ENCODE measurements at places on chromosomes 6 and 20.

DNA sequence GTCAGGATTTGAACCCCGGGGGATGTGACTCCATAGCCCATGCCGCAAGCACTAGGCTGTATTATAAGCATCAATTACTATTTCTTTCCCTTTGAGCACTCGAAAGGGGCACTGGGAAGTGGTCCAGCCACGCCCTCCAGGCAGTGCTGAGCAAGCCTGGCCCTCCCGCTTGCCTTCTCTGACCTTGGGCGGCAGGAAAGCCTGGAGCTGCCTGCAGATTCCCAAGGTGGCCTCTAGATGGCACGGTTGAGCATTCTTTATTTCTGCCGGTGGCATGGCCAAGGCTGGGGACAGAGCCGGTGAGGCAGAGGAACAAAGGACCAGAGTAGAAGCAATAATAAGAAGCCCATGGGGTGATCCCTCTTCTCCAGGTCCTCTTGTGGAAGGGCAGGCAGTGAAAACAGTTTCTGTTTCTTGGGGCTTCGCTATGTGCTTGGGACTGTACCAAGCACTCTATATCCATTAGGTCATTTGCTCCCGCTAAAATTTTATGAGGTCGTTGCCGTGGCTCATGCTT is 32.0 kb downstream of the ARHGAP40 start:
- peak; percentile 78 for DNase-seq

DNA sequence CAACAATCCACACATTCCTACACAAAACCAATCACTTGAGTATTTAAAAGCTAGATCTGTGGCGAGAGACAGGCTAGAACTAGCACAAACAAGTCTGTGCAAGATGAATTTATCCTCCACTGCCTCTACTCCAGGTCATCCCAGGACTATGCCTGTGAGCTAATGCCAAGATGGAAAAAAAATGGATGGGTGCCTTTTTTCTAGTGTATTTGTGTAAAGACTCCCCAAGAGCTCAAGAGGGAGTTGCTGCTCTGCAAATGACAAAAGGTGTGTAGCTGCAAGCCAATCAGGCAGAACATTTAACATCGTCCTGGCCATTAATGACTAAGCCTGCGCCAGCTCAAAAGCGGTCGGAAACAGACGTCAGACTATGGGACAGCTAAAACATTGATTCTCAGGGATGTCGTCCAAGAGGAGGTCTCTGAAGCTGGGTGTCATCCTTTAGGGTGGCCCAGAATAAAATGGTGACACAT is 21.9 kb downstream of the ATXN1 start:
- no peak for DNase-seq

- peak; percentile 69 for DNase-seq
These were observed 59.7 kb upstream of the SNX9 start for GRCh38 chr6:157763129-157763903.

GRCh38 chr20:59774204-59774641 is 159.2 kb downstream of the SYCP2 start:
- DNase-seq = no peak

- no peak for DNase-seq
These were observed 253.3 kb downstream of the ERMARD start for GRCh38 chr6:170004585-170005210.

- peak; percentile 85 for DNase-seq
These were observed 8.6 kb upstream of the TRIB3 start for GRCh38 chr20:371755-372542.

DNA sequence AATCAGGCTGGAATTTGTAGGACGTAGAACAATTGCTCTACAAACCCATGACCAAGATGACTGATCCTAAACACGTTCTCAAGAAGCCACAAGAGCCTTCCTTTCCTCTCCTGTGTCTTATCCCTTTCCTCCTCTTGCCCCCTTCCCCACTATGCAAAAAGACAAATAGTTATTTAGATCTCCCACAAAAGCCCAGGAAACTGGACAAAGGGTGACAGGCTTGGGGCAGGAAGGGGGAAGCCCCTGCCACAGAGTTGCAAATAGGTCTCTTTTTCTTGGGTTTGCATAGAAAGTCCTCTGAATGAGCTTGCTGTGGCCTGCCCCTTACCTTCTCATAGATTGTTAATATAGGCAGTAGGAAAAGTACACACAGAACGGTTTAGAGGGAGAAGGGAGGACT is 377.1 kb upstream of the BTBD3 start:
- DNase-seq = no peak

- no peak for DNase-seq
These were observed 266.9 kb downstream of the UST start for GRCh38 chr6:149013586-149014344.

- DNase-seq = no peak
These were observed 1214.8 kb upstream of the GJE1 start for GRCh38 chr6:140917911-140918310.

DNA sequence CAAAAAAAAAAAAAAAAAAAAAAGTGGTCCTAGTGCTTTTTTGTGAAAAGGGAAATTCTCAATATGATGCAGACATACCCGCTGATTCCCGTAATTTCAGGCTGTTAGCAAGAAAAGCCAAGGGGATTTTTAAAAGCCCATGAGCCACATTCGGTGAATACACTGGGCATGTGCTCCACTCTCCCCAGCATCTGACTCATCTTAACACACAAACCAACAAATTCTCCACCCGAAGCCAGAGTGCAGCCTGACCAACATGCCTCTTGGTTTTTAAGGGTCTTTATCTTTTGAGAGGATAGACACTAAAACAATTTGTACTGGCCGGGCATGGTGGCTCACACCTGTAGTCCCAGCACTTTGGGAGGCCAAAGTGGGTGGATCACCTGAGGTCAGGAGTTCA is 45.5 kb upstream of the CD83 start:
- DNase-seq = no peak

DNA sequence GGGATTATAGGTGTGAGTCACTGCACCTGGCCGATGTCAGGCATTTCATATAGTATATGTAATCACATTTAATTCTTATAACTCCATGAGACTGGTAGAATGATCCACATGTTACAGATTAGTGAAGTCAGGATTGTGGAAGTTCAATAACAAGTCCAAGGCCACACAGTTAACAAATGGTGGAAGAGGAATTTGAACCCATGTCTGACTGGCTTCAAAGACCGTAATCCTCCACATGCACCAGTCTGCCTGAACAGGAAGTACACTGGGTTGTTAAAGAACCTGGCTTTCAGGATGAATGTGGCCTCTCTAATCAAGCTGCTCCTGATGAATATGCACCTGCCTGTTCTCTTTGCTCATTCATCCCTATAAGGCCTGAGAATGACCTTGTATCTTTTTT is 122.0 kb upstream of the HDAC2 start:
- DNase-seq = no peak

DNA sequence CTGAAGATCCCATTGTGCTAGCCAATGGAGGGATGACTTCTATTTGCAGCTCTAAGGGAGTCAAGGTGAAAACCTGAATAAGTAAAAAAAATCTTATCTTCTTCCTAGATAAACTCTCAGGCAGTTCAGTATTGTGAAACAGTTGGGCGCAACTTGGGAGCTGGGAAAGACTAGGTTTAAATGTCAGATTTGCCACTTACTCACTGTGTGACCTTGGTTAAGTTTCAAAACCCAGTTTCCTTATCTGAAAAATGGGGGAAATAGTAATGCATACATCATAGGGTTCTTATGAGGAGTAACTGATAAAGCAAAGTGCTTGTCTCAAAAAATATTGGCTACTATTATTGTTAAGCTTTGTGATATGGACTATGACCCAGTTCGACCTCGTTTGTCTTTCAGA is 88.8 kb downstream of the CD83 start:
- no peak for DNase-seq

- no peak for DNase-seq
These were observed 183.0 kb upstream of the TAB2 start for GRCh38 chr6:149134511-149134933.

DNA sequence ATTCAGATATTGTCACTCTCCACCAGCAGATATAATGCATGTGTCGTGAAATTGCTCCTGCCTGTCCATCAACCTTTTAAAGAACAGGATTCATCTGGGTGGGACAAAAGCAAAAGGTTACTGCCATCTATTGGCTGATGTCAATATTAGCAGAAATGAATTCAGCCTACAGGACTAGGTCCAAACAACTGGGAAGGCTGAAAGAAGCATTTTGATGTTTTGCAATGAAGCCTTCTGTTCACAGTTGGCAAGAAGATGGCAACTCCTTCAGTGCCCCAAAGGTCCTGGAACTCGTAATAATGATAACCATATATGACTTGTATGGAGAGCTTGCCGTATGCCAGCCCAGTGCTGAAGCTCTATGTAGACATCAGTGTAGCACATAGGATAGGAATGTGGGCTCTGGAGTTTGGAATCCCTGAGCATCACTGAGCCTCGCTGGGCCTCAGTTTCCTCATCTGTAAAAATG is 7.5 kb downstream of the BCAS1 start:
- DNase-seq = peak; percentile 95

DNA sequence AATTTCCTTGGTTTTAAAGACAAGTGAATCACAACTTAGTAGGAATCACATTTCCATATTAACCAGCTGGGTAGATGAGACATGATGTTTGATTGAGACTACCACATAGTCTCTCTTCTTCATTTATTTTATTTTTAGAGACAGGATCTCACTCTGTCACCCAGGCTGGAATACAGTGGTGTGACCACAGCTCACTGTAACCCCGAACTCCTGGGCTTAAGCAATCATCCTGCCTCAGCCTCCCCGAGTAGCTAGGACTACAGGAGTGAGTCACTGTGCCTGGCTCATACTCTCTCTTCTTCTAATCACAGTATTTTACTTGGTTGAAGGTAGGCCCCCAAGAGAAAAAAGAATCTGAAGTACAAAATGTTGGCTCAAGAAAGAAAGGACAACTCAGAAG is 80.2 kb upstream of the ASF1A start:
- DNase-seq = no peak

- no peak for DNase-seq
These were observed 40.1 kb downstream of the SOX4 start for GRCh38 chr6:21633511-21634109.

- no peak for DNase-seq
These were observed 23.4 kb downstream of the IL22RA2 start for GRCh38 chr6:137150072-137150471.

DNA sequence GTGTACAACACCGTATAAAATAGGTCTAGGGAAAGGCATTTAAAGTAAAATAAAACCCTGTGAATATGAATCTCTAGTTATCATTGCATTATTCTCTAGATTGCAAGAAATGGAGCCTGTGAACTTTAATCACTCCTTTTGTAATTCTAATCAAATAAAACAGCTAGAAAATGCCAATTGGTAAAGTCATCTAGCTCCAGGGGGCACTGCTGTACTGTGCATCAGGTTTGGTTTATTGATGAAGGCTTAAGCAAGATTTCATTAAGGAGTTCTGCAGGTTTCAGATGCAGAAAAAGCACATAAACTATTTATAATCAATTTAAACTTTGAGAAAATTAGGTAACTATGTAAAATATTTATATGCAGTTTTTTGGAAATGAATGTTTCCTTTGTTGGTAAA is 645.0 kb downstream of the PHF3 start:
- DNase-seq = peak; percentile 6

- DNase-seq = no peak
These were observed 23.0 kb downstream of the ELOVL5 start for GRCh38 chr6:53325785-53326184.

DNA sequence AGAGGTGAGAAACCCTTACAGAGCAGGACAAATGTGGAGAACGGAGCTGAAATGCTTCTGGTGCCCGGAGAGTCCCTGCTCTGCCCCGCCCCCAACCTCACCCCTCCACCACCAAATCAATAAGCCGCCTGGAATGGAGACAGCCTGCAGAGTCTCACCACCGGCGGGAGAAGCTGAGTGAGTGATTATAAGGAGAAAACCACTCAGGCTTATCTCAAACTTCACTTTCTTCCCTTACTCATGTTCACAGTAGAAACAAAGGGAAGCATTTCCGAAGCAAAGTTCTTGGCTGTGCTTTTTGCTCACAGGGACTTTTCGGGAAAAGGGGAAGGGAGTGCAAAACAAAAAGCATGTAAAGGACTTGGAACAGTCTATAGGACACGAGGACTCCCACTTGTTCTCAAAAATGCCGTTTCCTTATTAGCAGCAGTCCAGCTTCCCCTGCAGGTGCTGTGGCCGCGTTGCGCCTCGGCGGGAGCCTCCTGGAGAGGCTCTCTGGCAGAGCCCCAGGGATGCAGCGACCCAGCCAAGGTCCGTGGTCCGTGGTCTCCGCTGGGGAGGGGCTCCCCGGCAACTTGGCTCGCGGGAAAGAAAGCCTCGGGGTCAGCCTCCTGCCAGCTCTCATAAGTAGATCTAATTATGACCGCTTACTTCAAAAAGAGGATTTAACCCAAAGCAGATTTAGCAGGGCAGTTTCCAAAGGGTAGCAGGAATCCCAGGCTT is 64.8 kb upstream of the TMEM30A start:
- DNase-seq = peak; percentile 31

DNA sequence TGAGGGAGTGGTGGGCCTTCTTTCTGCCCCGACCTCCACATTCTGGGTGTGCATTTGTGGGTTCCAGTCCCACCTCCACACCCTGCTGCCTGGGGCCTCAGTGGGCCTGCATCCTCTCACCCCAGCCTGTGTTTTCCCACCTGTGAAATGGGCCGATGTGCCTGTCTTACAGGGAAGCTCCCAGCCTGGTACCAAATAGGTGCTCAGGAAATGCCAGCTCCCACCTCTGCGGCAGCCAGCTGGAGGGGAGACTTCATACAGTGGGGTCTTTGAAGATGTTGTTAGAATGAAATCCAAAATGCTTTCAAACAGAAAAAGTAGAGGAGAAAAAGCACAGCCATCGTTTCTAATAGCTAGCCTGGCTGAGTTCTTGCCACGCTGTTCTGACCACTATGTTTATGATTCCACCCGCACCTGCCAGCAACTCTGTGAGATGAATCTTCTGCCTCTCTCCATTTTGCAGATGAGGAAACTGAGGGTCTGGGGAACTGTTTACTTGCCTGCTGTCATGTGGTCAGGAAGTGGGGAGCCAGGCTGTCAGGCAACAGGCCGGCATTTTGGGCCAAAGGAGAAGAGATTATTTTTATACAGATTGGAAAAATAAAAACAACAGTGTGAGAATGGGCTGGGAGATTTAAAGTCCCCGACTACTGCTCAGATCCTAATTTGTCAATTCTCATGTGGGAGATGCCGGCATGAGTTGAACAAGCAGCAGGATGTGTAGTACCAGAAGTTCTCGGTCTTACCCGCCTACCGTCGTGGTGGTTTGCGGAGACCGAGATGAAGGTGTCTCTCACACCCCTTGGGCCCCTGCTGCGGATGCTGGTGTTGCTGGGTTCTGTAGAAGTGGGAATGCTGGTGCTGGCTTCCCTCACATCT is 4.6 kb downstream of the TMEM181 start:
- no peak for DNase-seq

All from HuH-7.5 (cell line).